HAP-1 (cell line): ENCODE measurements at places on chromosomes 13 and 19.
A peak's percentile ranks its signal among the peaks of the same experiment; 100 is the strongest.

GRCh38 chr13:77725071-77725470 lies 27.6 kb downstream of the SLAIN1 start:
- DNase-seq = no peak

- DNase-seq = peak; percentile 32
These were observed 11.5 kb upstream of the CYP4F3 start for GRCh38 chr19:15629003-15629880.

GRCh38 chr19:43524922-43525835 lies 1.8 kb downstream of the ETHE1 start:
- DNase-seq = peak; percentile 66

DNA sequence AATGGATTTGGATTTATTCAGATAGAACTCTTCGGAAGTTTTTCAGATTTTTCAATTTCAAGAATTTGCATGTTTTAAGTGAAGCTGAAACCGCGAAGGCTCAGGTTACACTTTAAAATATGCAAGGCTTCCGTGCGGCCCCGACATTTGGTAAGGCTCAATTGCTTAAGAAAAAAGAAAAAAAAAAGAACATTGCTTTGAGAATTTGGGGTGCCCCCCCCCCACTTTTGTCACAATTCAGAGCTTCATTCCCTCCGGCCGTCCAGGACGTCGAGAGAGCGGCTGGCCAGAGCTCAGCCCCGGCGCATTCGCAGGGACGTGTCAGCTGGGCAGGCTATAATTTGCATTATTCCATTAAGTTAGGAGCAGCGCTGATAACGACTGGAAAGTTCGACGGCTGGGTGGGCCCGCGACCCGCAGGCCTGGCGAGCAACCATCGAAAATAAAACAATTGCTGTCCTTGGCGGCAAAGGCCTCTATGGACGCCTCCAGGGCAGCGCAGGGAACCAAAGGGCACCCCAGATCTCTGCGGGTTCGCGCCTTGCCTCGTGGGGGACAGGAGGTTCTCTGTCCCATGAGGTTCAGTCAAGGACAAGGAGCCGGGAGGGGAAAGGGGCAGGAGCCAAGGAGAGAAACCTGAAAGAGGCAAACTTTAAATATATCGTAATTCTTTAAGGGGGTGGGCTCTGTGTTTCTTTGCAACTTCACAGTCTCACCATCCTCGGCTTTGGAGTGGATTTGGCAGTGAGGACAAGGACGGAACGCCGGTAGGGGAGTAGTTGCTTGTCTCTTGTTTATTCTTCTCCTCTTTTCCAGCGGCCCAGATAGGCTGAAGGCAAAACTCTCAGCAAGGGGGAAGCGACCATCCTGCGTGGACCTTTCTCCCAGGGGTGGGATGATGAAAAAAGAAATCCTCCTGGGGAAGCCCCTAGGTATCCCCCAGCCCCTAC lies 7.0 kb downstream of the SOX21 start:
- peak; percentile 34 for DNase-seq

DNA sequence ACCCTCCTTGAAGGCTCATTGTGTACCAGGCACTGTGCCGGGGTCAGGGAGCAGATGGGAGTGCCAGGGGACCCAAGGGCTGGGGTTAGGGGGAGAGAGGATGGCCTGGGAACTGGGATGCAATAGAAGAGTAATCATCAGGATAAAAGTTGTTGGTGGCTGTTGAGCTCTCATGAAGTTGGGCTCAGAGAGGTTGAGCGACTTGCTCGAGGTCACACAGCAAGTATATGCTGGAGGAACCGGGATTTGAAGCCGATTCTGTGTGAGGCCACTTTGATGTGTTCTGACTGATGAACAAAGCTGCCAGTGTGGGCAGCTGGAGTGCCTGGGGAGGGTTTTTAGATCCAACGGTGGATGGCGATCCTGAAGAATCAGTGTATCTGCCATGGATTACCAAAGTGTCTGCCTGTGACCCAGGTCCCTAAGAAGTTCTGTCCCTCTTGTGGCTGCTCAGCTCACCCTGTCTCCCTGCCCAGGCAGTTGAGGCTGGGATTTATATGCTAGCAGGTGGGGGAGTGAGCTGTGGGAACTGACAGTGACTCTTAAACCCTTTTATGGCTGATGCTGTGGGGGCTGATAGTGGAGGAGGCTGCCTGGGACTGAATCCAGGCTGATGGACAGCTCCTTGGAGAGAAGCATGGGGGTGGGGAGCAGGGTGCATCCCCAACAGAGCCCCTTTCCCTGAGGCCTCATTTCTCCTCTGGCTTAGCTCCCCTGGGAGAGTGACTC lies 8.3 kb downstream of the ARHGEF18 start:
- DNase-seq = no peak

DNA sequence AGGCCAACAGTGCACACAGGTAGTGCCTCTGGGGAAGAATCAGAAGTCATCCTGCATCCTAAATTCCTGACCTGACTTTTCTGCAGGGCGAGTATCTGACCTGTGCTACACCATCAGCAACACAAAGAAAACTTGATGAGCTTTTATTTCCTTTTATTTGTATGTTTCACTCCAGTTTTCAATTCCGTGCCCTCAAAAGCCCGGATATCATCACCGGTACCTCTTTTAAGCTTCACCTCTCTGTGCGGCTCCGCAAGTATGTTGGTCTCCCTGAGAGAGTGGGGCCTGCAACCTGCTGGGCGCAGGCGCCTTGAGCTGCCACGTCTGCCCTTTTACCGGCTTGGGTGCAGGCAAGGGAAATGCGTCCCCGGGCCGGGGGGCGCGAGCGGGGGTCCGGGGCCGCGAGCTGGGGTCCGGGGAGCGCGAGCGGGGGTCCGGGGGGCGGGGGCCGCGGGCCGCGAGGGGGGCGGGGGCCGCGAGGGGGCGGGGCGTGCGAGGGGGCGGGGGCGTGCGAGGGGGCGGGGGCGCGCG lies 4.3 kb upstream of the DUXA start:
- peak; percentile 8 for DNase-seq

GRCh38 chr13:34310539-34310938 lies 492.6 kb downstream of the RFC3 start:
- no peak for DNase-seq

DNA sequence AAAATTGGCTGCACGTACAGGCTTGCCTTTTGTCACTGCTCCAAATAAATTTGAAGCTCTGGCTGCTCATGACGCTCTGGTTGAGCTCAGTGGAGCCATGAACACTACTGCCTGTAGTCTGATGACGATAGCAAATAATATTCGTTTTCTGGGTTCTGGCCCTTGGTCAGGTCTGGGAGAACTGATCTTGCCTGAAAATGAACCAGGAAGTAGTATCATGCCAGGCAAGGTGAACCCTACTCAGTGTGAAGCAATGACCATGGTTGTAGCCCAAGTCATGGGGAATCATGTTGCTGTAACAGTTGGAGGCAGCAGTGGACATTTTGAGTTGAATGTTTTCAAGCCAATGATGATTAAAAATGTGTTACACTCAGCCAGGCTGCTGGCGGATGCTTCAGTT lies 16.1 kb upstream of the AKAP11 start:
- no peak for DNase-seq

GRCh38 chr19:45324349-45324907 lies 1.8 kb upstream of the CKM start:
- no peak for DNase-seq

- no peak for DNase-seq
These were observed 9.4 kb downstream of the AP1M1 start for GRCh38 chr19:16207063-16207462.

GRCh38 chr19:18660051-18660910 lies 23.2 kb upstream of the CRTC1 start:
- DNase-seq = no peak

DNA sequence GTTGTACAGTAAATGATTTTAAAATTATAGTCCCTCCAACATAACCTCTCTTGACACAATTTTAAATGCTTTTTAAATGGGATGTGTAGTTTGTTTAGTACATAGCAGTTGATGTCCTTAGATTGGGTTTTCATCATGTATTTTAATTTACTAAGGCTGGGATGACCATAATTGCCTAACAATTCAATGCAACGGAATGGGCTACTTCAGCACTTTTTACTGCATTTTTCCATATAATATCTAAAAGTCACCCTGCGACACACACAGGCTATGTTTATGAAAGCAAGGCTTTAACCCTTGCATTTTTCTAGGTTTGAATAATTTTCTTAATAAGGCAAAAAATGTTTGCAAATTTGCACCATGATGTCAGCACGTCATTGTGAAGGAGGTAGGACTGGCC lies 321.0 kb downstream of the DLEU7 start:
- DNase-seq = no peak

DNA sequence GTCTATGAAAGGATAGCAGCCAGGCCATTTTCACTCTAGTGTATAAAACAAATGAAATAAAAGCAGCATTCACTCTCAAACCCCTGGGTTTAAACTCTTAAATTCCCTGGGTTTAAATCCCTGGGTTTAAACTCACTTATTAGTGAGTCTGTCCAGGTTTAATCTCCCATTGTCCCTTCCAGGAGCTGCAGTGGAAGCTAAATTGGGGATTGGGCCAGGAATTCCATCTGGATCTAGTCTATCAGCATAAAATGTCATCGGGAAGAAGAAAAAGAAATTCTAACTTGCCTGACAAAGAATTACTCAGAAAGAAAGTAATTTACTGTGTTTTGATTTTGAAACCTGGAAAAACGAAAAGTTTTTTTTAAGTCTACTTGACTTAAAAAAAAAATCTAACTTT lies 54.8 kb downstream of the FRY start:
- no peak for DNase-seq

- DNase-seq = no peak
These were observed at the start of gene ADGRE3 for GRCh38 chr19:14674764-14675163. Gene ADGRE3, minus strand, starts transcription at chr19:14674844. Its CDS starts 74 bp downstream, at chr19:14674770.

GRCh38 chr19:41565379-41565720 lies 10.6 kb upstream of the CEACAM21 start:
- no peak for DNase-seq

DNA sequence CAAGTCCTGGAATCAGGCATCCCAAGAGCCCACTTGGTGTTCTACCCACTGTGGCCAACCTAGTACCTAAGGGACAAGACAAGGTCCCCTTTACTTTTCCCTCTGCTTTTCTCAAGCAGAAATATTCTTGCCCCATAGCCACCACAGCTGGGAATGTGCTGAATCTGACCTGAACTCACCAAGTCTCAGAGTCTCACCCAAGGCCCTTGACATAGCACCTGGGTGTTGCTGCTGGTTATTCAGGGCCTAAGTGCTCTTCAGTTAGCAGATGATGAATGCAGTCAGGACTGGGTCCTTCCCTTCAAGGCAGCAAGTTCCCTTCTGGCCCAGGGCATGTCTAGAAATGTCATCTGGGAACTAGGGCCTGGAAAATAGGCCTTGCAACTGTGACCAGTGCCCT lies 201.8 kb upstream of the SERP2 start:
- DNase-seq = no peak

DNA sequence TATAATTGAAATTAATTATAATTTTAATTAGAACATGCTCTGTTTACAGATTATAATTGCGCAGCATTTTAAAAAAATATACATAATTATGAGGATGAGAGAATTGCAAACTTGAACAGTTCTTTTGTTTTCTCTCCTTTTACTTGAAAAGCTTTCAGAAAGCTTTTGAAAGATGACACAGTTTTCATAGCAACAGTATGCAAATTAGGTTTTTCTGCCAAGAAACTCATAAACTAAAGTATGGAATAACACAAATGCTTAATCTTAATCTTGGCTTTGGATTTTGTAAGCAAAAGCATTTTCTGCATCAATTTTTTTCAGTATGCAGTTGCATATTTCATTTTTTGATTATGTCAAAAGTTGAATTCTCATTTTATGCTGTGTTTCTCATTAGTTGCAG lies 32.8 kb upstream of the AKAP11 start:
- DNase-seq = peak; percentile 20
